GM04503 (cell line): ENCODE measurements at places on chromosomes 16 and 17.

- no peak for DNase-seq
These were observed 18.6 kb downstream of the ZC3H18 start for GRCh38 chr16:88588754-88589153.

GRCh38 chr16:88968589-88969280 lies 8.3 kb downstream of the CBFA2T3 start:
- DNase-seq, result no peak

GRCh38 chr17:59331929-59332748 lies 684 bp downstream of the YPEL2 start:
- no peak for DNase-seq

GRCh38 chr17:29342158-29342765 lies 47.9 kb upstream of the TAOK1 start:
- DNase-seq, result no peak

GRCh38 chr16:63577891-63578290 lies 1541.7 kb upstream of the CDH8 start:
- no peak for DNase-seq

GRCh38 chr16:76926042-76926441 lies 264.9 kb upstream of the MON1B start:
- DNase-seq, result no peak

DNA sequence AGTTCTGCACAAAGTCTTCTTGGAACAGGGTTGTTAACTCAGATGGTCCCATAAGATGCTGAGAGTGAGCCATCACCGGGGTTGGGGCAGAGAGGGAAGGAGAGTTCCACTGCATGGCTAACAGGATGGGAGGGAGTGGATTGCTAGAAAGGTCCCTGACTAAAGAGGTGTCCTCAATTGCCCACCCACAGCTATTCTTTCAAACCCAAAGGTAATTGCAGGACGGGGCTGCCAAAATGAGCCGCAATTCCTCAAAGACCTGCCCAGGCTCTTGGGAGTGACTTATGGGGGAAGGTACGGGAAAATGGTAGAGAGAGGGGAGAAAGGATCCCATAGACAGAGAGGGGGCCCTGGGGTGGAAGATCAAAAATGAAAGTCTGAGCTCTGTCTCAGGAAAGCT lies 60.4 kb downstream of the DYNLRB2 start:
- no peak for DNase-seq

DNA sequence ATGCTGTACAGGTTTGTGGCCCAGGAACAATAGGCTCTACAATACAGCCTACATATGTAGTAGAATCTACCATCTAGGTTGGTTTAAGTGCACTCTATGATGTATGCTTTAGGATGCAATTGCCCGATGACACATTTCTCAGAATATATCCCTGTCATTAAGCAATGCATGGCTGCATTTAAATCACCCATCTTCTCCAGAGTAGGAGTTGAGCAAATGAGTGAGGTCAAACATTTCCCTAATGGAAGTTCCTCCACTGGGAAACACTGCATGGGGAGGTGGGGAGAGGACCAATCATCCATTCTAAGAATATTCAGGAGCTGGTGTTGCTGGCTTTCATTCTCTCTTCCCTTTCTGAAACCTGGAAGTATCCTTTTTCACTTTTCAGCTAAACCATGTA lies 2.0 kb upstream of the PCTP start:
- no peak for DNase-seq

DNA sequence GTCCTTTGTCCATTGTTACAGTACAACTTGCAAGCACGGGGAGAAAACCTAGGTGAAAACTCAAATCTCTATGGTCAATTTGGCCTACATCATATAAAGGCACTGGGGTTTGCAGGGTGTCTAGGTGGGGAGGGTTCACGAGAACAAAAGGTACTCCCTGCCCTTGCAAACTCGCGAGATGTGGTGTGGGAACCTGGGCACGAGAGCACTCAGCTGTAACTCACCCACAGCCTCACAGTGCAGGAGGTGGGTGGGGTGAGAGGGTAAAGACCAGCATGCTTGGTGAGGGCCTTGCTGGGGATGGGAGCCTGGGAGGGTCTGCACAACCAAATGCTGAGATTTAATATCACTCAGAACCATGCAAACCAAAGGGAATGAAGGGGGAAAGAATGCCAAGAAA lies 18.4 kb upstream of the ZNF594 start:
- DNase-seq, result no peak

DNA sequence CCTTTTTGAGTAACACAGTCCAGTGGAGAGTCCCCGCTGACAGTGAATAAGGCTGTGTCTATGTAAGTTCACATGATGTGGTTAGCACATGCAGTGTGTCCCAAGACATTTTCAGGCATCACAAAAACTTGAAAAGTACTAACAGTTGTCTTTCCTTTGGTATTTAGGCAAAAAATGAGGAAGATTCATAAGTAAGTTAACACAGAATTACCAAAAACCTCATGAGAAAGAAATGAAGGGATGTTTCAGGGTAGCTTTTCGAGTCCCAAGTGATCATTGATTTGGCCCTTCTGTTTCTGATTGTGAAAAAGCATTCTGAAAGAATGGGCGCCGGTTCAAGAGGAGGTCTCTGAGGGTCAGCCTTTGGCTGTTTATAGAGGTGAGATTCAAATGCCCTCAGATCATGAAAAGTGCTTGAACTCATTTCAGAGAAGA lies 529 bp upstream of the ASPA start:
- no peak for DNase-seq

- DNase-seq, result no peak
These were observed 72.1 kb upstream of the FA2H start for GRCh38 chr16:74846714-74847113.

DNA sequence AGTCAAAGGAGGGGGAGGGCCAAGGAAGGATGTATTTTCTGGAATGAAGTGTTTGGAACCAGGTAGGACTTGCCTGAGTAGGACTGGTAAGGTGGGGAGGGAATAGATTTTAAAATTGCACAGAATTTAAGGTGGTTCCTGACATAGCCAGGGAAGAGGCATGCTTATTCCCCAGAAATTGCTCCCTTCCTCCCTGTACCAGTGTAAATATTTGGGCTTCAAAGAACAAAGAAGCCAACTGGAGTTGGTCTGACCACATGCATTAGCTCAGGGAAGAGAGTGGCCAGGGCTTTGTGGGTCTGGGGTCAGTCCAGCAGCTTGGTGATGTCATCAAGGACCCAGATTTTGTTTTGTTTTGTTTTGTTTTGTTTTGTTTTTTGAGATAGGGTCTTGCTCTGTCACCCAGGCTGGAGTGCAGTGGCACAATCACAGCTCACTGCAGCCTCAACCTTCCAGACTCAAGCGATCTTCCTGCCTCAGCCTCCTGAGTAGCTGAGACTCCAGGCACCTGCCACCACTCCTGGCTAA lies 9.3 kb upstream of the MRTFB start:
- DNase-seq, result no peak

- no peak for DNase-seq
These were observed 1.8 kb downstream of the C16orf54 start for GRCh38 chr16:29743827-29744531.

DNA sequence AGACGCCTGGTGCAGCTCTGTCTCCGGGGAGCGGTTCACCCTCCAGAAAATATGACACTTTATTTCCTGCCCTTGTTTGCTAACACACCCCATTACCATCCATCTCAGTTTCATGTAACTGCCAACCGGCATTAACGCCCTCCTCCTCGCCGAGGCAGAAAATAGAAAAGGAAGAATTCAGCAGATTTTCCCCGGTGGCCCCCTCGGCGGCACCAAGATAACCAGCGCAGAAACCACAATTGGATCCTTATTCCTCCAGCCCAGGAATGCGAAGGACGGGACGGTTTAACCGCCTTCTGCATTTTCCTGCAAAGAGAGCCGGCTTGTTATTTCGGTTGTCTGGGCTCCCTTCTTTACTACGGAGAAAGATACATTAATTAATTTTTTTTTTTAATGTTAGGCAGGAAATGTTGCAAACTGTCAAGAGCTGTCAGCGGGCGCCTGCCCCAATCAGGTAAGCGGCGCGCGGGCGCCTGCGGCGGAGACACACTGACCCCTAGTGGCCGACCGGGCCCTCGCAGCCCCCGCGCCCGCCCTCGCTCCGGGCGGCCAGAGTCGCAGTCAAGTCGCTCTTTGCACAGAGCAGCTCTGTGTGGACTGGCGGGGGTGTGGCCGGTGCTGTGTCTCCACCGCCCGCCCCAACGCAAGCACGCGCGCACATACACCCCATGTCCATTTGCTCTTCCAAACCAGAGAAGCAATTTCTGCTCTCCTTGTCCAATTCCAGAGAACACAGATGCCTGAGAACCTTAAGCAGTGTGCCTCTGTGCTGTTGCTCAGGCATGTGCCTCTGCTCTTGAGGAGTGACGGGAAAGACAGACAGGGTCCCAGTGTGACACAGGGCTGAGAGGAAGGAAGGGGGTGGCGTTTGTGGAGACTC lies 53.6 kb downstream of the C17orf67 start:
- DNase-seq, result no peak
